ENCODE measurements at places on chromosomes 13 and 19.

- DNase-seq: no peak
These were observed 167.7 kb downstream of the TSHZ3 start for GRCh38 chr19:31181535-31181934.

DNA sequence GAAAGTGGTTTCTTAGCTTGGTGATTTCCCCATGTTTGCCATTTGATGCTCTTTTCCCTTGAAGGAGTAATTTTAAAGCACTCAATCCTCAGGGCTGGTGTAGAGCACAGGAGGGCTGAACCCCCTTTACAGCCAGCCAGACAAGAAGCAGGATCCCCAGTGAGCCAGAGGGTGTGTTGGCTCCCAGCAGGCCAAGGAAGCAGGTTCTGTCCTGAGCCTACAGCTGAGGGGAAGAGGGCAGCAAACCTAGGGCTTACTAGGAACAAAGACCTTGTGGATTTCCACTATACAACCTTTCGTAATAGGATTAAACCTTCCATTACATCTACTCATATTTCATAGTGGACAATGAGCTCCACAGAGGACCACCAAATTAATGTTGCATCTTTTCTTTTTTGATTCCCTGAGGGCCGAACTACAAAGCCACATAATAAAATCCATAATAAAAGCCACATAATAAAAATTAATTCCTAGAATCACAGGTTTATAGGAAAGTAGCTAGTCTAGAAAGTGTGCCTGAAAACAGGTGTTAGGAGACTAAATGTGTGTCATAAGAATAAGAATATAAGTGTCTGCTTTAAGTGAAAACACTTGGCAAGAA, 300.2 kb downstream of the DCLK1 start:
- DNase-seq: no peak

GRCh38 chr13:31887286-31887685, 144.3 kb upstream of the FRY start:
- no peak for DNase-seq

GRCh38 chr13:45063261-45063860, 56.9 kb upstream of the GTF2F2 start:
- no peak for DNase-seq

DNA sequence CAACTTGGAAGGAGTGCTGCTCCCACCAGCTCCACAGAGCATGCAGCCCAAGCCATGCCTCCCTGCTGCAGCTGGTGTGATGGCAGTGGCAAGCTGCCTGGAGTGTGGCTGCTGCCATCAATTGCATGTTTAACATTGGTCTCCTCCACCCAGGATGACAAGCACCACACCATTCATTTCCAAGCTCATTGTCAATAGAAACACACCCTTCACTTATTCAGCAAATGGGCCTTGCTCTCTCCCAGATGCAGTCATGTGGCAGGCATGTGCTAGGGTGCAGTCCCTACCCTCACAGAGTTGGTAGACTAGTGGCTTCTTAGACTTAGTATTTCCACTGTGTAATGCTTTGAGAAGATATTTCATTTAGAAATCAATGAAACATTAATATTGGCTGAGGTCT, 70.8 kb upstream of the FGF14 start:
- DNase-seq: no peak

DNA sequence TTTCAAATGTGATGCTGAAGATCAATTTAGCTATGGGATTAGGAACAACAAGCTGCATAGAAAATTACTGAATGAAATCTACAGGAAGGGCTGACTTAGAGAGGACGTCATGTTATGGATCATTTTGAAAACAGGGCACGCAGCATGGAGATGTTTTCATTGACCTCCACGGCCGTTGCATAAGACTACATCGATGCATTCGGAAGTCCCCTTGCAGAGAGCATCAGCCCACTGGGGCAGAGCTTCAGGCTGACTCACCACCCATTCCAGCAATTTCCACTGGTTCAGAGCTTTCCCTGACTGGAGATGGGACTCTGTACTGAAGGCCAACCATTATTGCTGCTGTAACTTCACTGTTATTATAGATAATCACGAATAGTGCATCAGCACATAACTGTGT, 305.3 kb downstream of the IRS2 start:
- no peak for DNase-seq

DNA sequence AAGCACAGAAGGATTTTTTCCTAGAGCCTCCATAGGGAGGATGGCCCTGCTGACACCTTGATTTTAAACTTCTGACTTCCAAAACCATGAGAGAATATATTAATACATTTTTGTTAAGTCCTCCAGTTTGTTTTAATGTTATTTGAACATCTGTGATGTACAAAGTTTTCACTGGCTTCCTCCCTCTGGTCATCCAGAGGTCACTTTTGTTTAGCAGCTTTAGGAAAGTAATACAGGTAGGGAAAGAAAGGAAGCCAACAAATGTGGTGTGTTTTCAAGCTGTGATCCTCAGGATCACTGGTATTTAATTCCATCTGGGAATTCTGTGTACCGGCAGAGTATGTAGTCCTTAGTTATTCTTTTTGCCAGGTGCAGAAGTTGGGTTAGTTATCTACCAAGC, 488.8 kb upstream of the ATXN8OS start:
- DNase-seq: no peak

GRCh38 chr13:103306163-103306562, 239.9 kb upstream of the SLC10A2 start:
- no peak for DNase-seq

DNA sequence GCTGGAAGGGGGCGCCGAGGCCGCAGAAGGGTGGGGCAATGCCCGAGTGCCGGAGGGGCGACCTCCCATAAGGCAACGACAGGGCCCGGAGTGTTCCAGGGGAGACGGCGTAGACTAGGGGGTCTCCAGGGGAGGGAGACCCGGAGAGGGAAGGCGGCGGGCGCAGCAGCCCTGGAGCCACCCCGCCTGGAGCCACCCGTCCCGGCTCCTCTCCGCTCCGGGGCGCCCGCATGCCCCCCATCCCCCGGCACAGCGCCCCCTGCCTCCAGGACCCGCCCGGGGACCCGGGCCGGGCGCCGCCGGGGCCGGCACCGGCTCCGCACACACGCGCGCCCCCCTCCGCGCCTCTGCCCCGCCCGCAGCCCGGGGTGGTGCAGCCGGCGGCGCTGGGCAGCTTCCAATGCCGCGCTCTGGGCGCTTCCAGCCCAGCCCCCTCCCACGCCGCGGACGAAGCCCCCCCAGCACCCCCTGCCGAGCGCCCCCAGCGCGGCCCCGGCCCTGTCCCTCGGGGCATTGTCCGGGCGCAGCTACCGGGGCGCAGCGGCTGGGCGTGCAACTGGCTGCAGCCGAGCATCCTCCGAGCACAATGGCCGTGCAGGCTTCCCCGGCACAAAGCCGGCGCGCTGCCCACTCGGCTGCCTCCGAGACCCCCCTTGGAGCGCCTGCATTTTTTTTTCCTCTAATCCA, 519 bp downstream of the PTPRS start:
- DNase-seq: no peak

DNA sequence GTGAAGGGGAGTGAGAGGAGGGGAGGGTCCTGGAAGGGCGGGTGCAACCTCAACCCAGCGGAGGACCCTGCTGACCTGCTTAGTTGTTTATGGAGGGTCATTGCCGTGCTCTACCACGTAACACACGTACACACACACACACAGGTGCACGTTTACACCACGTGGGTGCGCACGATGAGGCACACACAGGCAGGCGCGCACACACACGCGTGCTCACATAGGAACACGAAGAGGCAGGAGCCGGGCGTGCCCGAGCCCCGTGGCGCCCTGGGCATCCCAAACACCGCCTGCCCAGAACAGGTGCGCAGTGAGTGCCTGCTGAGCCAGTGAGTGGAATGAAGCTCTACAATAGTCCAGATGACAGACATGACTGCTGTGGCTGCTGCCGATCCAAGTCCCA, 11.2 kb upstream of the MADCAM1 start:
- DNase-seq: no peak

DNA sequence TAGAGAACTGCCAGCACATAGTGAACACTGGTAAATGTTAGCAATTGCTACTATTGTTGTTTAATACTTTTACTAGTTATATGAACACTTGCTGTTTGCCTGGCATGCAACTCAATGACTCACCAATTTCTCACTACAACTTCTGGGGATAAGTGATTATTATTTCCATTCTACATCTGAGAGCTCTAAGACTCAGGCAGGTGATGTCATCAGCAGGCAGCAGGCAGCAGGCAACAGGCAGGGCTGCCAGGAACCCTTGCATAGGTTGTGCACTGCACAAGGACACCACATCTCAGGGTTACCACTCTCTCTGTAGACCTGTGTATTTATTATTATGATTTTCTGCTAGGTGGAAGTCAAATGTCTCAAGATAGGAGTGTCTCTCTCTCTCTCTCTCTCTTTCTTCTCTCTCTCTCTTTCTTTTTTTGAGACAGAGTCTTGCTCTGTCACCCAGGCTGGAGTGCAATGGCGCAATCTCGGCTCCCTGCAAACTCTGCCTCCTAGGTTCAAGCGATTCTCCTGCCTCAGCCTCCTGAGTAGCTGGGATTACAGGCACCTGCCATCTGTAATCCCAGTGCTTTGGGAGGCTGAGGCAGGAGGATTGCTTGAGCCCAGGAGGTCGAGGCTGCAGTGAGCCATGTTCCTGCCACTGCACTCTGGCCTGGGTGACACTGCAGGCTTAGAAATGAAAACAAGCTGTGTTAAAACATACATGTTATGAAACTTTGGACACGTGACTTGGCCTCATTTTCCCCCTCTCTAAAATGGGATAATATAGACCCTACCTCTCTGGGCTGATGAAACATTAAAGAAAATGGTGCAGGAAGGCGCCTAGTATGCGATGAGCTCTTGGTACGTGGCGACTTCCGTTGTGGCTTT, 22.7 kb downstream of the HPN start:
- DNase-seq: no peak

DNA sequence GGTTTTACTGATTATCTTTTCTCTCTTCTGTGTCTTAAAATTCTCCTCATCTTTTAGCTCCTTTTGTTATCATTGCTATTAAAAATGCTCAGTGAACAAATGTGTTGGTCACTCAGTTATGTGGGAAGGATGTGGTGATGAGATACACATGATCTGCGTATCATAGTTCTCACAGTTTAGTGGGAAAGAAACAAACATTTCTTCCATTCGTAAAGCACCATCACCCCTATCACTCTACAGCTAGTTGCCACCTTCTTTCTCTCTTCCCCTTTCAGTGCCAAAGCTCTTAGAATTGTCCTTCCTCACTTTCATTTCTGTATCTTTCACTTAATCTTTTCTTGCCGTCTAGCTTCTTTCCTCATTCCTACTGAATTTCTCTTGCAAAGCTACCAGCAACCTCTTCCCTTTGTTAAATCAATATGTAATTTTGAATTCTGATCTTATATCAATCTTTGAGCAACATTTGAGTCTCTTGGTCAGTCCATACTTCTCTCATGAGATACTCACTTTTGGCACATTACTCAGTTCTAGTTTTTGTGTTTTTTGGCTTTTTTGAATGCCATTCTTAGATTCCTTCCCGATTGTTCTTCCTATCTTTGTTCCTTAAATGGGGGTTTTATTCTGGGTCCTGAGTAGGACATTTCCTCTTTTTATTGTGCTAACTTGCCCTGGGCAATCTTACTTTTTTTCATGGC, 122.3 kb downstream of the PCCA start:
- DNase-seq: no peak

GRCh38 chr13:53075356-53076041, 46.9 kb downstream of the OLFM4 start:
- no peak for DNase-seq

DNA sequence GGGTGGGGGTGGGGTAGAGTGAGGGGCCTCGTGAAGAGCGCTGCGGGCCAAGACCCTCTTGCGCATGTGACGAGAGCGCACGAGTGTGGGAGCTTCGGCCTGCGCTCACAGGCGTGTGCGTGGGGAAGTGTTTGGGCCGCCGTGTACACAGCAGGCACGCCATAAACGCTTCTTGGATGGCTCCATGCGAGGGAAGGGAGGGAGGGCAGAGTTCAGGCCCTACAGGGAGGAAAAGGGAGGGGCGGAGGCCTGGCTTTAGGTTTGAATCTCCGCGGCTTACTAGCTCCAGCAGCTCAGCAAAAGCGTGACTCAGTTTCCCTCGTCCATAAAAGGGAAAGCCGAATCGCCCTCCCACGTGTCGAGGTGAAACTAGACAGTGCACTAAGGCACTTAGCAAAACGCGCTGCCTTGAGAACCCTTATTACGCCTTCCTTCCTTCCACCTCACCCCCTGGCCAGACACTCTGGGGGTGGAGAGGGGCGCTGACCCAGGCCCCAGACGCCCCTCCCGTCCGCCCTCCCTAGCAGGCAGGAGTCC, 12.5 kb downstream of the GADD45B start:
- DNase-seq: no peak

- DNase-seq: no peak
These were observed 4.5 kb downstream of the NAA16 start for GRCh38 chr13:41315443-41316047.

- DNase-seq: no peak
These were observed 5.1 kb upstream of the MKNK2 start for GRCh38 chr19:2055931-2056836.

- no peak for DNase-seq
These were observed 397.7 kb downstream of the TDRD3 start for GRCh38 chr13:60794751-60795150.

DNA sequence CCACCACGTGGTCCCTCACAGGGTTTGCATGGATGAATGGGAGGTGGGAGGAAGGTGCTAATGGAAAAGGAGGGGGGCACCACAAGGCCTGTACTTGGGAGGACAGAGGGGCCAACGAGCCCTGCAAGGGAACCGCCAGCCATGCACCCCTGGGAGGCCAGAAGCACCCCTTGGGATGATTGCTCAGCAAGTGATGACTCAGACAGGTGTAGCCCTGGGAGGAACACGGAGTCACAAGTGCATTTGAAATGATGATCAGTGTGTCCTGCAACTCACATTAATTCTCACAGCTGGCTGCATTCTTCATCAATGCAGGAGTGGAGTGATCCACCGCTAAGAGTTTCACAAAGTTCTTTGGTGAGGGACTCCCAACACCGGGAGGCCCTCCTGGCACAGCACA, 82.8 kb upstream of the ZNF254 start:
- no peak for DNase-seq

DNA sequence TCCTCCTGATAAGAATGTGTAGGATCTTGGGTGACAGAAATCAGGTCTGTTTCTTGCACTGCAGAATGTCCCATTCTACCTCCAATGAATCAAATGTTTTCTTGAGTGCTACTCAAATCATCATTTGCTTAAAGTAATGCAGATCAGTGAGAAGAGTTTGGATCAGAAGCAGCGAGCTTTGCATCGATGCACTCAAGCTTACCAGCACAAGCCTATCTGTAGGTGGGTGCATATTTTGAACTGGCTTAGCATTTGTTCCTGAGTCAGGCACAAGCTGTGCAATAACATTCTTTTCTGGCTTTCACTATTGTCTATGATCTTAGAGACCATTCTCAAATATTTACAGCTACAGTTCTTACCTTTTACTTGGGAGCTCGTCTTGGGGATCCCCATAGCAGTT, 109.5 kb downstream of the UBL3 start:
- DNase-seq: no peak

Data from T-helper 9 cell (primary cell).